ENCODE measurements at places on chromosomes 7 and 10. TPM values are rescaled to one million over a fixed set of nuclear protein-coding genes. Genes with fewer than 3 reads are reported as not detected.
A peak's percentile ranks its signal among the peaks of the same experiment; 100 is the strongest.

DNA sequence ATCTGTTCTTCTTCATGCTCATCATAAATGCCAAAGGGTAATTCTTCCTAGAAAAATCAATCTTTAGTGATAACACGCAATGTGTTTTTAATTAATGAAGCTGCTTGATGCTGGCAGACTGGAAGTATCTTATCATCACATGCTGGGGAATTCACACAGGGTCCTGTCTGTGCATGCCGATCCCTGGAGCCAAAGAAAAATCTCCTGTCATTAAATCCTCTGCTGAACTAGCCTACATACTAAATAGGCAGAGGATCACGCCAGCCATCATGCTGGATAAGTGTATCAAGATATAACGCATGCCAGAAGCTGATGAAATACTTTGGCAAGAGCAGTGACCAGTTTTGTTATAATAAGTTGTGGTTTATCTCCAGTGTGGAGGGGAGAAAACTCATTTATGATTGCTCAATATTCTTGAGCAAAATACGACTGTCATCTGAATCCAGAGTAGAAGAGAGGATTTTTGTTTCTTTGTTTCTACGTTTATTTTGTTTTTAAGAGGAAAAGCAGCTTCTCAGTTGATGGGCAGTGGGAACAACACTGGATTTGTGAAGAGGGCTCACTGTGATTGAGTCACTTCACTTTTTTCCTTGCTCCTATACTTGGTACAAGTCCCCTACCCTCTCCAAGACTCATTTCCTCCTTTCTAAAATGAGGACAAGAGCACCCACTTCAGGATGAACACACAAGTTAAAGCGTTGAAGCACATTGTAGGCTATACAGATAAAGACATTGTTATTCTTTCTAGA is 649.1 kb downstream of the TNS3 start:
- DNase-seq, result peak; percentile 87

DNA sequence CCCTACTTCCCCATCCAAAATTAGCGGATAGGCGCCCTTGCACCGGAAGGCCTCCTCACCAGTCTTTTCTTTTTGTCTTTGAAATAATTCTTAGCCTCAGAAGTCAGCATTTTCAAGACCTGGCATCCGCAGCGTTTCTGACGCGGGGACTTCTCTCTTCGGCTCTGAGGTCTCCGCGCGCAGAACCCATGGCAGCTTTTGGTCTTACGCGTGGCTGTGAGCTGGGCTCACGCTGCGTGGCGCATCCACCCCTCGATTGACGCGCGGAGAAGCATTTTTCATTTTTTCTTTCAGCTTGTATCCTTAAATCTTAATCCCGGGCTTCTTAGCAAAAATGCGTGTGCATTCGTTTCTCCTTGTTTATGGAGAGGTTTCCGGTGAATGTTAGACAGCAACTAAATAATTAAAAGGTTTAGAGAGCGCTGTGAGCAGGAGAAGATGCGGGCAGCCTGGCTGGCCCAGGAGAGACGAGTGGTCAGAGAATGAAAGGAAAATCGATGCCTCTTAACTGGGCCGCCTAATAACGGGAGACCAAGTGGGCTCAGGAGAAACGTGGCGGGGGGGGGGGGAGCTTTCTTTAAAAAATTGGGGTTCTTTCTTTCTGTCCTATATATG is 2.0 kb upstream of the GATA3 start:
- DNase-seq, result no peak

GRCh38 chr10:1251769-1252168 is 195.6 kb downstream of the WDR37 start:
- DNase-seq, result no peak

DNA sequence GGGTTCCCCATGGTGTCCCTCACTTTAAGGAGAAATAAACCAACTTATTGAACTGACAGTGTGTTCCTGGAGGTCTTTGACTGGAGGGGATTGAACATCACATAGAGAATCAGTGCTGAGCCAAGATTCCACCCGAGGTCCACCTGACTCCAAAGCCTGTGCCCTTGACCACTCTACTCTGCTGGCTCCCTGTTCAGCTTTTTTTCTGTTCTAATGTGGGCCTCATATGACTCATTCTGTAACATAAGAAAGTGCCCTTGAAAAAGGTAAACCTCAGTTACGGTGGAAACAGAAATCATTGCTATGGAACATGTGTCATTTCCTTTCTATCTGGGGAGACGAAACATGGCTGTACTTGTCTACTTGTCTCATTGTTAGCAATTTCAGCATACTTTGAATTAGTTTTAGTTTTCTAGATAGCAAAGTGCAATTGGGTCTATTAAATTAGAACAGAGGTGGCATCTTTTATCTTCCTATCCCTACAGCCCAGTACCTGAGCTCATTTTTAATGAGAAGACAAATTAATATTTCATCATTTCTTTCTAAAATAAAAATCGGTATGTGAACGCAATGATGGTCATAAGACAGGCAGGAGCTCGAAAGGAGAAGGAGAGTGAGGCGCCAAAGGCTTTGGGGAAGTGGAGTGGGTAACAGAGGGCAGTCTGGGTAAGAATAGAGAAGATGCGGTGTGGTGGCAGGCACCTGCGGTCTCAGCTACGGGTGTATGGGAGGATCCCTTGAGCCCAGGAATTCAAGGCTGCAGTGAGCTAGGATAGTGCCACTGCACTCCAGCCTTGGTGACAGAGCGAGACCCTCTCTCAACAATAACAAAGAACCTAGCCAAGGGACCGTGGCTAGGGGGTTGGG is 1.5 kb downstream of the GSDME start:
- peak; percentile 90 for DNase-seq

The HOXA6 gene
- 4.2 TPM for total RNA-seq
